ENCODE measurements at places on chromosomes 11 and 22. TPM values are rescaled to one million over a fixed set of nuclear protein-coding genes. Genes with fewer than 3 reads are reported as not detected.

The PPFIBP2 gene
- 14.9 TPM for total RNA-seq

The OR52E8 gene
- total RNA-seq = not detected

The SLN gene
- total RNA-seq = 19.0 TPM

GRCh38 chr11:133993921-133994320 lies 37.2 kb upstream of the IGSF9B start:
- no peak for DNase-seq

DNA sequence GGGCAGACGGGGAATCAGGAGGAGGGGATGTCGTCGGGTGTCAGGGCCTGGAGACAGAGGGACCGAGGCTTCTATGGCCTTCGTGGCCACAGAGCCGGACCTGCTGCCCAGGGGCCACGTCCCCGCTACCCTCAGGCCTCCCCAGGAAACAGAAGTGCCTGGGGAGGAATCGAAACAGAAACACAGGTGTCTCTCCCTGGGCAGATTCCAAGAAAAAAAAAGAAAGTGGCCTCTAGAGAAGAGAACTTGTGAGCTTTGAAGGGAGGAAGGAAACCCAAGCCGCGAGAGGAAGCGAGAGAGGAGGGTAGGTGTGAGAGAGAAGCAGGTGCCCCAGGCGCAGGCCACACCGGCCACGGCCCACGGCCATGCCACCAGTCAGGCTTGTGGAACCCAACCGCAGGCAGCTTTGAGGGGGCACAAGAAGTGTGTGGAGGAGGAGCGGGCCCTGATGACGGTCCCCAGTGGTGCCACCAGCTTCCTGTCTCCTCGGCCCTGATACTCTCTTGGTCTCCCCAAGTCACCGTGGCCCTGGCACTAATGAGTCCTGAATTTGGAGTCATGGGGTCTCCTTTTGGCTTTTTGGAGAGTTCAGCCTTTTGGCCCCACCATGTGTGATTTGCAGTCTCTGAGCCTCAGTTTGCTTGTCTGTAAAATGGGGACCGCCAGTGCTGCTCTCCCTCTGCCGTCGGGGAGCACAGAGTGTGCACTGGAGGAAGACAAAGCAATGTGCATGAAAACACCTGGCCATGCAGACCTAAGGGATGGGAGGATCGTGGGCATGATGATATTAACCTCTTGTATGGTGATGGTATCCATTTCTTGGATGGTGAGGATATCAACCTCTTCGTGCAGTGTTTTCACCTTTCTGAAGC lies 25.2 kb downstream of the LIF start:
- DNase-seq = peak; percentile 82

- DNase-seq = peak; percentile 81
Measured at GRCh38 chr11:68659158-68659921, 25.0 kb upstream of the GAL start.

GRCh38 chr11:105906517-105906916 lies 115.5 kb downstream of the MSANTD4 start:
- DNase-seq = no peak

- DNase-seq = peak; percentile 96
Measured at GRCh38 chr22:40651563-40652501, 15.3 kb upstream of the MRTFA start.

The CARNS1 gene
- 22.2 TPM for total RNA-seq

- no peak for DNase-seq
Measured at GRCh38 chr11:8656291-8656690, 26.2 kb downstream of the TRIM66 start.

The SHISAL1 gene
- 0.70 TPM for total RNA-seq

The OR51D1 gene
- total RNA-seq = not detected

Data from cardiac septum (tissue), 1 donor.